GM13976 (cell line): ENCODE measurements at places on chromosomes 7 and 10.

GRCh38 chr7:30831936-30832335, 60.7 kb downstream of the MINDY4 start:
- DNase-seq: no peak

- no peak for DNase-seq
These were observed 132.4 kb upstream of the PALS2 start for GRCh38 chr7:24440892-24441291.

DNA sequence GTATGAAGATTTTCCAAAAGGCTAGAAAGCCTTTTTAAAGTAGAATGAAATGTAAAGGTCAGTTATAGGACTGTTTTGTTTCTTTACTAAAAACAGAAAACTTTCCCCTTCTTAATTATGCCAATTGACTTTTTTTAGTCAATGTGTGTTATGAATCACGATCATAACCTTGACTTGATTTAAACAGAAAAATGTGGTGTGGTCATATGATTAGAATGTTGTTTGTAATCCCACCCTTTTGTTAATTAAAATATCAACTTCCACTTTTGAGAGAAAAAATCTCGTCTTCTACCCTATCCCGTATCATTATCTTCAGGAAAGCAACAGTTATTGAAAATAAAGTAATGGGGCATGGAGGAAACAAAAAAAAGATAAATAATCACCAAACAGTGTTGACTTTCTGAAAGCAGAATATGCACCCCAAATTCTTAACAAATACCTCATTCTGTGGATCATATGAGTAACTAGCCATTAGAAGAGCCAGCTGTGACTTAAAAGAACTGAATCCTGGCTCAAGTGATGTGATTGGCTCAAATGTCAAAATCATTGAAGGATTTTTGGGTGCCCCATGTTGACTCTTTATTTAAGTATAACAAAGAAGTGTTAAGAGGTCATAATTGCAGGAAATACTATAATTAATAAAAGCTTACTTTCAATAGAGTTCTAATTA, 32.3 kb upstream of the SLC16A12 start:
- DNase-seq: no peak

DNA sequence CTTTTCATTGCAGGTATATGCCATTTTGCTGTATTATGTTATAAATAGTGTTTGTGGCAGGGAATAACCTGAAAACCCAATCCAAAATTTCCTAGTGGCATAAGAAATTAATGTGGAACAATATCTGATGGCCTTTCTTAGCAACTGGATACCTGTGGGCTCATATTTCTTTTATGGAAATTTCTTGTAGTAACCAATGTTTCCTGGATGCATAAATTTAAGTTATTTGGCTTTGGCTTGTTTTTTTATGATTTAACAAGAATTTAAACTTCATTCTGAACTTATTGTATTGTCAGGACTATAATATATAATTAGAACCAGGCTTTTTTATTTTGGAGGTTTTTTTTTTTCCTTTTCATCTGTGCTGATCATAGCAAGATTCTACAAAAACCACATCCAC, 30.1 kb downstream of the TBC1D12 start:
- no peak for DNase-seq

GRCh38 chr7:24877790-24878311, 102.1 kb downstream of the OSBPL3 start:
- no peak for DNase-seq

DNA sequence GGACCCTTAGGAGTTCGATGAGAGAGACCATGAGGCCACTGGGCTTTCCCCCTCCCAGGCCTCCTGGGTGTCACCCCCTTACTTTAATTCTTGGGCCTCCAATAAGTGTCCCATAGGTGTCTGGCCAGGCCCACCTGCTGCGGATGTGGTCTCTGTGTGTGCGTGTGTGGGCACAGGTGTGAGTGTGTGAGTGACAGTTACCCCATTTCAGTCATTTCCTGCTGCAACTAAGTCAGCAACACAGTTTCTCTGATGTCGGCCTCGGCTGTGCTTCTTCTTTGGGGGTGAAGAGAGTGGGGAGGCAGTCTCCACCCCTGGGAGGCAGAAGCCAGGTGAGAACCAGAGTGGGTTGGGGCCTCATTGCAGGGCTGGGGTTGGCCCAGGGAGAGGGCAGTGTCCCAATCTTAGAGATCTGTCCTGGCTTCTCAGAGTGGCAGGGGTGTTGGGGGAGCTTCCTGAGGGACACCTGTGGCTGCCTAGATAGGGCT, 1.5 kb downstream of the PVRIG start:
- peak; percentile 84 for DNase-seq

DNA sequence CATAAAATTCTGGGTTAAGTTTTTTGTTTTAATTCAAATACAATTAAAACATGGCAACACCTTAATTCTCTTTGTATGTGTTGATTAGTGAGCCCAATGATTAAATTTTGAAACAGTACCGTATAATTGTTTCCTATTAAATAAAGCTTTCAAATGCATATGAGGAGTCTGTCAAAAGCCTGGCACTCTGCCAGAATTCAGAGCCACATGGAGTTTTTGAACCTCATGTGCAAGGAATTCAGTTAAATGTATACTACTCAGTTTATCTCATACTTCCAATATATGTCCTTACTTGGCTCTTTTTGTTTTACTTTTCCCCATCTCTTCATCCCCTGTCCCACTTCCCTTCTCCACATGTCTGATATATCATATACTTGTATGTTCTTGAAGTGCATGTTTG, 165.6 kb upstream of the FAM3C start:
- DNase-seq: no peak

DNA sequence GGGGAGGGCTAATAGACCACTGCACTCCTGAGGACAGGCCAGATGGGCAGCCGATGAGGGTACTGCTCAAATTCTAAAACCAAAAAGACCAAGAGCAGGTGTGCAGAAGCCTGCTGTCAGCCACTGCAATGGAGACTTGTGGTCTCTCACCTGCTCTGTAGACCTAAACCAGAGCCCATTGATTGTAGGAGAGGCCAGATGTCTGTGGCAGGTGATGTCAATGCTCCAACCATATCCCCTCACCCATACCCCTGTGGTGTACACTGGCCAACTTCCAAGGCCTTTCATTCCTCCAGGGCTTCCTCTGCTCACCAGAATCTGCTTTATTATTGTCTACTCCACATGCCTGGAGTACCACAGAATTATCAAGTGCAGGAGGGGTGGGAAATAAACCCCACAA, 116.9 kb upstream of the CHST15 start:
- no peak for DNase-seq

DNA sequence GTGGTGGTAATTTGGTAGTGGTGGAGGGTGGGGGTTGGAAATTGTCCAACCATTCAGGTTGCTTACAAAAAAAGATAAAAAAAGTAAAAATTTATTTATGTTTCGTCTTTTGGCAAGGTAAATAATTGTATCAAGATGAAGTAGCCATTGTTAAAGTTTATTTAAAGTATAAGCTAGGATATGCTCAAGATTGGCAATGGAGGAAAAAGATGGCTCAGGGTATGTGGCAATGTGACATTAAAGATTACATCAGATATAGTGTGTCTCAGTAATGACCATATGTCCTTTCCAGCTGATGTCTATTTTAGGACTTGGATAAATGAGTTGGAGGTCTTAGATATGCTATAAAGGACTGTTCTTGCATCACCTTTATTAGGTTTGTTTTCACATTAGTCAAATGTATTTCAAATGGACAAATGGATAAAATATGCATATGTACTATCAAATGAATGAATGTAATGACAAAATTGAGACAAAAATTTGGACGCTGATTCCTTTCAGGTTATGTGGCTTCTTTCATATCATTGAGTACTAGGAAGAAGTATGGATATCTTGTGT, 60.9 kb downstream of the ST7 start:
- no peak for DNase-seq

GRCh38 chr10:24310104-24310503, 101.2 kb downstream of the KIAA1217 start:
- no peak for DNase-seq

GRCh38 chr10:42769673-42770072, 12.9 kb upstream of the BMS1 start:
- DNase-seq: no peak
